Subcutaneous preadipocyte (primary cell): ENCODE measurements at places on chromosomes 7 and 10. TPM values are rescaled to one million over a fixed set of nuclear protein-coding genes. Genes with fewer than 3 reads are reported as not detected.

The LRGUK gene
- total RNA-seq: 0.20 and 0.37 TPM in 2 replicates

The NUPR2 gene
- not detected in 2 replicates for total RNA-seq

The NPVF gene
- total RNA-seq: not detected in 2 replicates

The PDE6C gene
- not detected in 2 replicates for total RNA-seq

The STEAP1B gene
- 22.8 and 52.0 TPM in 2 replicates for total RNA-seq

The FRMD4A gene
- 12.1 and 33.2 TPM in 2 replicates for total RNA-seq

The CALML5 gene
- total RNA-seq: not detected in 2 replicates

The ARID5B gene
- total RNA-seq: 39.7 and 47.0 TPM in 2 replicates
